ENCODE measurements at places on chromosomes 6 and 20. TPM values are rescaled to one million over a fixed set of nuclear protein-coding genes. Genes with fewer than 3 reads are reported as not detected.

The TFAP2C gene
- not detected for polyA plus RNA-seq

DNA sequence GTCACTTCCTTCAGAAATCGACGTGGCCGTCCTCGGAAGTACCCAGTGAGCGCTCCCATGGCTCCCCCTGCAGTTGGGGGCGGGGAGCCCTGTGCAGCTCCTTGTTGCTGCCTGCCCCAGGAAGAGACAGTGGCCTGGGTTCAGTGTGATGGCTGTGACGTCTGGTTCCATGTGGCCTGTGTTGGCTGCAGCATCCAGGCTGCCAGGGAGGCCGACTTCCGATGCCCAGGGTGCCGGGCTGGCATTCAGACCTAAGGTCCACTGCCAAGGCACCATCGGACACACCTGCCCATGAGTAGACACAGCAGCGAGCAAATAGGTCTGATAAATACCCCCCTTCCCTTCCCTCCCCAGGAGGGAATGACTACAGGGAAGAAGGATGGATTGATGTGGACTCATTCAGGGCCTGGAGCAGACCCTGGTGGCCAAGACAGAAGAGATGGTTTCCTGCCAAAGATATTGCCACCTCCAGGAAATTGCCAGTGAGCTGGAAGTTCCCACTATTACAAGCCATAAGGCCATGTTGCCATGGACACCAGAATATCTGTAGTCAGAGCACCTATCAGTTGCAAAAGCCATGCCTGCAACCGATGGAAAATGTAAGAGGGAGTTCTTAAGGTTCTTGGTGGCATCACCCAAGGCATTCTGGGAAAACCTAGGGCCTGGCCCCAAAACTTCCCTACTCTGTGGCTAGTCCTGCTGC, 4.2 kb downstream of the TCF19 start:
- DNase-seq: no peak

DNA sequence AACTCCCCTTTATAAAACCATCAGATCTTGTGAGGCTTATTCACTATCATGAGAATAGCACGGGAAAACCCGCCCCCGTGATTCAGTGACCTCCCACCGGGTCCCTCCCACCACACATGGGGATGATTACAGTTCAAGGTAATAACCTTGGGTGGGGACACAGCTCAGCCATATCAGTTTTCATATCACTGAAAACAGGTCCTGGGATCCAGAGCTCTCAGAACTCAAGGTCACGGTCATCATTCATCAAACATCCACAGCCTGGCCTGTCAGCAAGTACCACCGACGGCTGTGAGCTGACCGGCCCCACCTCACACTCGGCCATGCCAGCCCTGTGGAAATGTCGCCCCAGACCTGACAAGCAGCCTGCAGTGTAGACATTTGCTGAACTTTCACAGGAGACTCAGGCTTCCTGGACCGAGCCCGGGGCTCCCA, 14.1 kb upstream of the FRMD1 start:
- no peak for DNase-seq

GRCh38 chr20:17558154-17558940, 11.5 kb upstream of the DSTN start:
- DNase-seq: no peak

GRCh38 chr6:80186082-80186481, 79.6 kb downstream of the BCKDHB start:
- DNase-seq: no peak

The ETV7 gene
- 0.60 TPM for polyA plus RNA-seq

DNA sequence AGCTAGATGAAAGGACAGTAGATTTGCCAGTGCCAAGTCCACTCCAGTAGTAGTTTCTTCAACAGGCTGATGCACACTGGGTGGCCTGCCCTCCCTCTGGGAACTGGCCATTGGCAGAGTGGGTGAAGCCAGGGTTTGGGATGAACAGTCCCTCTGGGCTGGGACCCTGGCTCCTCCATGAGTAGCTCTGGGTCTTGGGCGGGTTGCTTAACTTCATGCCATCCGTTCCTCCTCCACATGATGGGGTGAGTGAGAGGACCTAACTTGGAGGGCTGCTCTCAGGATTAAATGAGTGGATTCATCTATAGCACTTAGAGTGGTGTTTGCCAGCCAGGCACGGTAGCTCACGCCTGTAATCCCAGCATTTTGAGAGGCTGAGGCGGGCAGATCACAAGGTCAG, 47.2 kb downstream of the PLAGL2 start:
- DNase-seq: no peak

The SEMG1 gene
- not detected for polyA plus RNA-seq

The NKAIN2 gene
- polyA plus RNA-seq: not detected

DNA sequence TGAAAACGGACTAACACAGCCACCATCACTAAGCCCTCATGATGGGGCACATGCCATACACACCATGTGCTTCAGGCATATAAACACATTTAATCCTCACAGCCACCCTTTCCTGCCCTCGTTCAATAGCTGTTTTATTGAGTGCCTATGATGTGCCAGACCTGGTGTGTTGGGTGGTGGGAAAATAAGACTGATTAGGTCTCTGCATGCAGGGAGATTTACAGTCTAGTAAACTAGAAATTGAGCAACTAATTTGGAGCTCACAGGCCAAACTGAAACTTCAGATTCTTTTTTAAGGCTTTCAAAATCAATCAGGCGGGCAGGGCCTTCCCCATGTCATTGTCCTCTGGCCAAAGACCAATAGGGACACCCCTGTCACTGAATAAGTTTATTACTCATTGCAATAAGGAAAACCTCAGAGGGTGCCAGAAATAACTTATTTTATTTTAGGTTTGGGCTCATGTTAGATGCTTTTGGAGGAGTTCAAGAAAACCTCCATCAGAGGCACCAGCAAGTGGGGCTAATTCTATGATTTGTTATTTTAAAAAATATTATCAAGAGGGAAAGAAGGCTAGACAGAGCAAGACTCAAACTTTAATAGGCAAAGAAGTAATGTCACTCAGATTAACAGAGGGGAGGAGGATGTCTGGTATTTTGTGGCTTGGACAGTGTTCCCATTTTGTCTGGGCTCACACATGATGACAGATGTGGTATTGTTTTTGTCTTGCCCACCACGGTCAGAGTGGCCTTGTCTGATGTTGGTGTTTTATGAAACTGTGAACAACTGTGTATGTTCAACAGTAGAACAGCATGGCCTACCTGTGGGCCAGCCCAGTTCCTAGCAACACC, 12.0 kb downstream of the ZFP64 start:
- DNase-seq: no peak

The AGPAT4 gene
- 1.1 TPM for polyA plus RNA-seq

DNA sequence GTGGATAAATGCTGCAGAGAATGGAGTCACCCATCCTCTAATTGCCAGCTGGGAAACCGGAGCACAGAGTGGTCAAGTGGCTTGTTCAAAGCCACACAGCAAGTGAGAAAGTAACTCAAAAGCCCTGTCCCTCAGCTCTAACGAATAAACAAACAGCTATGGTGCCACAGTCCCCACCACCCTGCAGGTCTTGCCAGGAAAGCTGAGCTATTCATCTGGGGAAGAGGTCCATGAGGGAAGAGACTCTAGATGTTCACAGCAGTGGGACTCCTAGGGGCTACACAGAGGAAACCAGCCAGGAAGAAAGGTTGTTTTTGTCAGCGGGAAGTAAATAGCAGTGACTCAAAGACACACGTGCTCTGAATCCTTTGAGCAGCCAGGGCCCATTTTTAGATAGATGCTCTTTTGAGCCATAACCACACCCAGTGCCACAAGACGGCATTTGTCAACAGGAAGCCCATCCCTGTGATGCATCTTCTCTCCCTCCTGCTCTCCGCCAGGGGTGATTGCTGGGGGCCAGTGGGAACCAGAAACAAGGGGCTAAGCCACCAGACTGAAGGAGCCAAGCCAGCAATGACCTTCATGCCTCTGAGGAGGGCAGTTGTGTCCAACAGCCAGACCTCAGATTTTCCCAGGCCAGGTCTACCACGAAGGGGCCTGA, 32.4 kb upstream of the TCP11 start:
- no peak for DNase-seq

GRCh38 chr6:36598739-36599318, 4.7 kb downstream of the SRSF3 start:
- DNase-seq: no peak

DNA sequence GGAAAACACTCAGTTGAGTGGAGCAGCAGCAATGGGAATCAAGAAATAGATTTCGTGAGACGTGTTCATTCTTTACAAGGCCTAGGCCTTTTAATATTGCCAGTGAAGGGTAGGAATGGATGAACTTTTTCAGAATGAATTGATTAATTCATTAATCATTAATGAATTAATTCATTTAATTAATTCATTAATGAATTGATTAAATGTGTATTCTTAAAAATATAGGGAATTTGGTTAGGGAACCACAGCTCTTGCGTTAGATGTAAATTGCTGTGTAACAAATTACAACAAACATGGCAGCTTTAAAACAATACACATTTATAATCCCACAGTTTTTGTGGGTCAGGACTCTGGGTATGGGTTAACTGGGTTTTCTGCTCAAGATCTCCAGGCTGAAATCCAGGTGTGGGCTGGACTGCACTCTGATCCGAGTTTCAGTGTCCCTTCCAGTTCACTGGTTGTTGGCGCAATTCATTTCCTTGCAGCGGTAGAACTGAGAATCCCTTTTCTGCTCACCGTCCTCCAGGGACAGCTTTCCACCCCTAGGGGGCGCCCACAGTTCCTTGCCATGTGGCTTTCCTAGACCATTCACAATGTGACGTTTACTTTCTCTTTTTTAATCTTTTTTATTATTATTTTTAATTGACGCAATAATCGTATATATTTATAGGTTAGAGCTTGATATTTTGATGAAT, 32.8 kb upstream of the BCAS1 start:
- DNase-seq: peak; percentile 63

DNA sequence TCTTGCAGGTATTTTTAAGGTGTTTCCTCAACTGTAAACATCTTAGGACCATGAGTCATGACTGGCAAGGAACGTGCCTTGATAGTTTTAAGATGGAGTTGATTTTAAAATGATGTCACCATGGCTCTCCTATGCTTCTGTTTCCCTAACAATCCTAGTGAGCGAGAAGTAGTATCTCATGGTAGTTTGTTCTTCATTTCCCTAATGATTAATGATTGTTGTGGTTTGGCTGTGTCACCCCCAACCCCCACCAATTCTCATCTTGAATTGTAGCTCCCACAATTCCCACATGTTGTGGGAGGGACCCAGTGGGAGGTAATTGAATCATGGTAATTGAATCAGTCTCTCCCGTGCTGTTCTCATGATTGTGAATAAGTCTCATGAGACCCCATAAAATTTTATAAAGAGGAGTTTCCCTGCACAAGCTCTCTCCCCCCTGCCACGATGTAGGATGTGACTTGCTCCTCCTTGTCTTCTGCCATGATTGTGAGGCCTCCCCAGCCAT, 16.8 kb upstream of the BNIP5 start:
- DNase-seq: no peak

The ZFP57 gene
- polyA plus RNA-seq: not detected

DNA sequence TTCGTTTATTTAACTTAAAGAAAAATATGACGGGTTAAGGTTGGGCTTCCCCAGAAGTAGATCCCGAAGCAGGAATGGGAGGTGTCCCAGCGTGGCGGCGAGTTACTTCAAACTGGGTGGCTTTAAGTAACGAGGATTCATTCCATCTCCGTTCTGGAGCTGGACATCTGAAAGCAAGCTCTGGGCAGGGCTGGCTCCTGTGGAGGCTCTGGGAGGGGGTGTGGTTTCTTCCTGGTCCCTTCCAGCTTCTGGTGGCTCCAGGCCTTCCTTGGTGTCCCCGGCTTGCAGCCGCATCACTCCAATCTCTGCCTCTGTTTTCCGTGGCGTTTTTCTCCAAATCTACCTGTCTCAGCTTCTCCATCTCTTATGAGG, 47.3 kb upstream of the BHLHE23 start:
- no peak for DNase-seq

GRCh38 chr20:2172305-2173175, 70.9 kb downstream of the STK35 start:
- peak; percentile 57 for DNase-seq

The BMP5 gene
- polyA plus RNA-seq: not detected

DNA sequence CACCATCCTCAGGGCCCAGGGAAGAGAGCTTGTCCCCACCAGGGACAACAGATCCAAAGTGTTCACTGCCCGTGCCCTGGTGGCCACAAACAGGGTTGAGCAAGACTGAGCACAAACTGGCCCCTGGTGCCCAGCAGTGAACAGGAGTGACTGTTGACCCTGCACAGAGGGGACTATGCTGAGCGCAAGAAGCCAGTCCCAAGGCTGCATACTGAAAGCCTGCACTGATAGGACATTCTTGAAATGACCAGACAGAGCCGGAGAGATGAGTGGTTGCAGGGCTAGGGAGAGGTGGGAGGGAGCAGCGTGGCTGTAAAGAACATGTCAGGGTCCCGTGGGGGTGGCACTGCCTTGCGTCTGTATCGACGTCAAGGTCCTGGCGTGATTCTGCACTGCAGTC, 2.9 kb upstream of the FNDC11 start:
- DNase-seq: no peak

The KIAA0408 gene
- not detected for polyA plus RNA-seq

- DNase-seq: no peak
Measured at GRCh38 chr6:75204959-75205775, 686 bp downstream of the COL12A1 start.

The FAM162B gene
- not detected for polyA plus RNA-seq

DNA sequence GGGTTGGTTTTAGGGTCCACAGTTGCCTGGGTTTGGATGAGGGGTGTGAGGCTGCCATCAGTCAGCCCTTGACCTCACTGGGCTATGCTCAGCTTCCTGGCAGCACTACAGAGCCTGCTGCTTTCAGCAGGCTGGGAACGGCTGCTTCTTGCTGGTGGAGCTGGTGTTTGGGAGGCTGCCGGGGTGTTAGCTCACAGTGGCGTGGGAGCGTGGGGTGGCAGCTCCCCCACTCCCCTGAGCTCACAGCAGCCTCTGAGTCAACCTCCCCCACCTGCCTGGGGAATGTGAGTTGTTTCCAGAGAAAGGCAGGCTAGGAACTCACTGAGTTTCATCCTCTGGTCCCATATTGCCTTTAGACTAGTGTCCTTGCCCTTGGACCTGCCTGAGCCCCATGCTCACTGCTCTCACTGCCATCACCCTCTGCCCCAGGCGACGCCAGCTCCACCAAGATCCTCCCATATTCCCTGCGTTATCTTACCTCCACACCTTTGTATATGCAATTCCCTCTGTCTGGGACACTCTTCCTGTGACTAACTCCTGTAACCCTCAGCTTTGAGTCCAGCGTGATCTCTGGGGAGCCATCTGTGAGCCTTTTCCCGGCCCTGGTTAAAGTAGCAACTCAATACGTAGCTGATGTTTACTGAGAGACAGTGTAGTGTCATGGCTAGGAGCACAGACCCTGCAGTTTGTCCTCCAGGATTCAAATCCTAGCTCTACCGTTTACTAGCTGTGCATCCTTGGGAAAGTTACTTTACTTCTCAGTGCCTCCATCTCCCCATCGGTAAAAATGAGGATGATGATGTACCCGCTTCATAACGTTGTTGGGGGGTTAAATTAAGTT, 34.8 kb downstream of the PPP1R16B start:
- DNase-seq: no peak

The WFDC12 gene
- polyA plus RNA-seq: not detected

The TRIM10 gene
- polyA plus RNA-seq: not detected
